Renal pelvis (tissue), 12 donors: ENCODE measurements at places on chromosomes 7 and 10. TPM values are rescaled to one million over a fixed set of nuclear protein-coding genes. Genes with fewer than 3 reads are reported as not detected.

Gene CALN1
- 0.83 TPM for polyA plus RNA-seq

Gene OPN4
- not detected for polyA plus RNA-seq

Gene C7orf25
- polyA plus RNA-seq, result 5.3 TPM

Gene CFAP43
- 25.0 TPM for polyA plus RNA-seq

Gene TRAPPC14
- 21.0 TPM for polyA plus RNA-seq

Gene SLC37A3
- 64.5 TPM for polyA plus RNA-seq

Gene ZNF467
- 36.9 TPM for polyA plus RNA-seq

Gene MSS51
- polyA plus RNA-seq, result 4.9 TPM

Gene UNCX
- 15.0 TPM for polyA plus RNA-seq
